ENCODE measurements at places on chromosomes 13 and 19.
A peak's percentile ranks its signal among the peaks of the same experiment; 100 is the strongest.

GRCh38 chr19:41795031-41795461 lies 1.3 kb upstream of the CEACAM3 start:
- DNase-seq, result peak; percentile 61

DNA sequence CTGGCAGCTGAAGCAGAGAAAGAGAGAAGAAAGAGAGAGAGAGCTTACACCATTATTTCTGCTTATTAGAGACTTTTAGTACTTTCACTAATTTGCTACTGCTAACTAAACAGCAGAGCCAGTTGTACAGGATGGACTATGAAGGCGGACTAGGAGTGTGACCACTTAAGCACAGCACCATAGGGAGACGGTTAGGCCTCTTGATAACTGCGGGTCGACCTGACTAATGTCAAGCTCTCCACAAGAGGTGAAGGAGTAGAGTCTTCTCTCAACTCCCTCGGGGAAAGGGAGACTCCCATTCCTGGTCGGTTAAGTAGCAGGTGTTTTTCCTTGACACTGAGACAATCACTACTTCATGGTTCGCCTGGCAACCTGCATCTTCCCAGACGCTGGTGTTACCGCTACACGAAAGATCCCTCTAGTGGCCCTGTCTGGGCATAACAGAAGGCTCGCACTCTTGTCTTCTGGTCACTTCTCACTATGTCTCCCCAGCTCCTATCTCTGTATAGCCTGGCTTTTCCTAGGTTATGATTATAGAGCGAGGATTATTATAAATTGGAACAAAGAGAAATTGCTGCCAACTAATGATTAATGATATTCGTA lies 5.3 kb upstream of the PSG7 start:
- DNase-seq, result no peak

DNA sequence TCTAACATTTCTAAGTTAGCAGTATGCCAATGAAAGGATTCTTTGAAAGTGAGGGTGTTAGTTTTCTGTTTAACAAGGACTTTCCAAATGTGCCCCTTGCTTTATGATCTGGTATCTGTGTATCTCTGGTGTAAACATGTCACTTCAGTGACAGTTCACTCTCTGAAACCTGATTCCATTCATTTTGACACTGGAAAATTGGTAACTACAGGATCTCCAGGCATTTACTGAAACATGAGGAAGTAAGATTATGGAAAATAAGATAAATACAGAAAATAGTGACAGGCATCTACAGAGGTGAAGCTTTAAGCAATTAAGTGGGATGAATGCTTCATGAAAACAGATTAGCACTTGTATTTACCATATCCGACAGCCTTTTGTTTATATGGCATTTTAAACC lies 101.6 kb upstream of the MYO16 start:
- DNase-seq, result no peak

DNA sequence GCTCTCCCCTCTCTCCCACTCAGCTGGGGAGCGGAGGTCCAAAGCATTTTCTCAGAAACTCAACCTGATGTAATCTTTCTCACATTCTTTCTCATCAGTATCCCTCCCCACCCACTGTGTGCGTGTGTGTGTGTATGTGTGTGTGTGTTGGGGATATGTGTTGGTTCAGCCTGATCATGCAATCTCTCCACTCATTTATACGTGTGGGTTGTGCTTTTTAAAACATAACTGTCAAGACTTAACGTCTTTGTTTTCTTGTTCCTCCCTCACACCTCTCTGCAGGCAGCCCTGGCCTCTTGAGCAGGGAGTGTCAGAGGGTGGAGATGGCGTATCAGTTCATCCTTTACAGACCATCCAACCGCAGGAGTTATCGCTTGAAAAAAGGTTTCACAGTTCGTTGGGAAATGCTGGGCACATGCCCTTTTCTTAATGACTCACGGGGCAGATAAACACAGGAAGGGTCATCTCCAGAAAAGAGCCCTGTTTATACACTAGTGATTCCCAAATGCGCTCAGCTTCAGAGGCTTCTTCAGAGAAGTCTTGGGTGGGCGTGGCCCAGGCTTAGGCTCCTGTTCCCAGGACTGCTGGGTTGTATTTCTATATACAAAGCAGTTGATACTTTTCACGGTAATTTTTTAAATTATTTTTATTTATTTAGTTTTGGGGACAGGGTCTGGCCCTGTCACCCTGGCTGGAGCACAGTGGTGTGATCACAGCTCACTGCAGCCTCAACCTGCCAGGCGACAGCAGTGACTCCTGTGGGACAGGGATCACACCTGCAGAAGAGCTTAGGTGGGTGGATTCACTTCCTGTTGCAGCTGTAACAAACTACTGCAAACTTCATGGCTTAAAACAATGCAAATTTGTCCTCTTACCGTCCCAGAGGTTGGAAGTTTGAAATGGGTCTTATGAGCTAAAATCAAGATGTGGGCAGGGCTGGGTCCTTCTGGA lies 60.3 kb downstream of the CCDC70 start:
- DNase-seq, result no peak

DNA sequence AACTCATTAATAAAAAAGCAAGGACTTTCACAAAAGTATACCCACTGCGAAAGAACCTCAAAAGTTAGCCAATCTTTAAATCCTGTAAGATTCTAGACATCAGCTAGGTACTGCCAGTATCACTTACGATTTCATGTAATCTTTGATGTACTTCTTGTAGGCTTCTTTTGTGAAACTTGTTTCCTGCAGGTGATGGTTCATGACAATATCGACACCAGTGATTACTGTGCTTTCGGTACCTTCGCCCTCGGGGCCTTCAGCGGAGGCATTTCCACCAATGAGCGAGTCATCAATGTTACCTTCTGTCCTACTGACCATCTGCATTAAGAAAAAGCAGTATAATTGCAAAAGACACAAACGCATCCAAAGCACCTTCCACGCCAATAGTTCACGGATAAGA lies 1.1 kb downstream of the TPT1 start:
- peak; percentile 33 for DNase-seq

DNA sequence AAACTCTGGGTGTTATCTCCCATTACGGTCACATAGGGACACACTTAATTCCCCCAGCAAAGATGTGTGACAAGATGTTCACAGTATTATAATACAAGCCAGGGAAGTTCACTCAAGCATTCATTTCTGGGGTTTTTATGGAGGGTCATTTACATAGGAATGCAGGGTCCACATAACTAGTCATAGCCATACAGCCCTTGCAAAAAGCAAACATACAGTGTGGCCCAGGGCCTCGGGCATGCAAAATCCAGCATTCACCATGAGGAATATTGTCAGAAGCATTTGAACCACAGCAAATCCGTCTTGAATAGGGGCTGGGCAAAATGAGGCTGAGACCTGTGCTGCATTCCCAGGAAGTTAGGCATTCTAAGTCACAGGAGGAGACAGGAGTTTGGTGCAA lies 13.0 kb upstream of the ZNF460 start:
- DNase-seq, result no peak

DNA sequence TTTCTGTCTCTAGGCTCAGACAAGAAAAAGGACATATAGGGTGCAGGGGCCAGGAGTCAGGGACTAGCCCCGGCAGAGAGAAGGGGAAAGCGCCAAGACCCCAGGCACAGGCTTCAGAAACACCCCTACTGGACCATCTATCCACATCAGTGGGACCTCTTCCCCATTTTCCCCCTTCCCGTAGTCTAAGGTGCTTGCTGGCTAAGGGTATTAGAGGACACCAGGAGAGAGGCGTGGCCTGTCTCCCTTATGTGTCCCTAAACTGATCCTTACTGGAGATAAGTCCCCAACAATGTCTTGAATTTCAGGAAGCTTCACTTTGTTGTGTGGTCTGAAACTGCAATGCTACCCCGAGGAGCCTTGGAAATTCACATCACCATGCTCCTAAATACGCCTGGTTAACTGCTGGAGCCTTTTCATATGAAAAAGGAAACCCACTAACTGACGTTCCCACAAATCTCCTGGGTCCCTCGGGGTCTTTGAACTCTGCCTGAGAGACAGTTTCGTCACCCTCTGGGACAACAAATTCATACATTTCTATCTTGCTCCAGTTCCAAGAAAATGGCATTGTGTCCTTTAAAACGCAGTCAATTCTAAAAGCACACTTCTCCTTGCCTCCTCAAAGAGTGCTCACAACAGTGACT lies 197.7 kb downstream of the COL4A1 start:
- DNase-seq, result no peak

- no peak for DNase-seq
Observed at GRCh38 chr13:100645382-100645781, 29.2 kb downstream of the TMTC4 start.

- no peak for DNase-seq
Observed at GRCh38 chr19:1613146-1613545, 7.9 kb upstream of the UQCR11 start.

DNA sequence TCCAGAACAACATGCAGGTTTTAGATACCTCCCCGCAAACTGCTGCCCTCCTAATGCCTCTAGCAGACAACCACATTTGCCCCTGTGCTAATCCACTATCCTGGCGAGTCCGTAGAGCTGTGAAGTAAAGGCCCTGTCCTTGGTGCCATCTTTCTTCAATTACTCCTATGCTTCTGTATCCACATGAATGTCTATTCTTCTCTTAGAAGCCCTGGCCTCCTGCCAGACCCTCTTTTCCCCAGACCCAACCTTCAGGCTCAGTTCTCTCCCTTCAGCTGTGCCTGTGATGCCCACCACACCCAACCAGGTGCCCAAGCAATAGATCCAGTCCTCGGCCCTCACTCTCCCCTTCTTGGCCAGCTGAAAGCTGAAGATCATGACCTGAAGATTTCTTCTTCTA lies 31.1 kb upstream of the ZNF599 start:
- no peak for DNase-seq

Data from stimulated activated naive CD8-positive, alpha-beta T cell treated with anti-CD3 and anti-CD28 coated beads, Interleukin-15, amount 100 ng/mL, for 72 hours (primary cell).